ENCODE measurements at places on chromosomes 2 and 18.

GRCh38 chr2:186637497-186637800, 47.6 kb downstream of the ITGAV start:
- no peaks in the 10 kb centered on the region for H3K27me3 ChIP-seq
- H3K4me1 ChIP-seq, result no peaks in the 10 kb centered on the region
- H3K27ac ChIP-seq, result no peak overlapping the region
- H3K4me3 ChIP-seq, result no peak overlapping the region
- no peak for DNase-seq

- H3K4me1 ChIP-seq, result peaks cover 36% of the 10 kb centered on the region
- H3K27me3 ChIP-seq, result no peaks in the 10 kb centered on the region
- H3K36me3 ChIP-seq, result peaks cover 6% of the 10 kb centered on the region
- H3K4me3 ChIP-seq, result peak overlapping the region; percentile 82
- no peak for DNase-seq
These were observed 582 bp downstream of the RIOK3 start for GRCh38 chr18:23453680-23454058.

- H3K27ac ChIP-seq, result no peak overlapping the region
- no peaks in the 10 kb centered on the region for H3K27me3 ChIP-seq
- no peaks in the 10 kb centered on the region for H3K36me3 ChIP-seq
- H3K4me1 ChIP-seq, result peaks cover 12% of the 10 kb centered on the region
These were observed 92.9 kb downstream of the FMNL2 start for GRCh38 chr2:152427902-152428301.

GRCh38 chr2:42905341-42906110, 113.1 kb upstream of the HAAO start:
- H3K27me3 ChIP-seq, result no peaks in the 10 kb centered on the region
- H3K4me1 ChIP-seq, result peaks cover 77% of the 10 kb centered on the region
- H3K27ac ChIP-seq, result peak overlapping the region; percentile 87
- no peaks in the 10 kb centered on the region for H3K36me3 ChIP-seq

- no peak overlapping the region for H3K27ac ChIP-seq
- no peak for DNase-seq
- H3K36me3 ChIP-seq, result no peaks in the 10 kb centered on the region
- H3K27me3 ChIP-seq, result peaks cover 3% of the 10 kb centered on the region
- H3K4me1 ChIP-seq, result no peaks in the 10 kb centered on the region
These were observed 138.2 kb upstream of the PXDN start for GRCh38 chr2:1882471-1882870.

DNA sequence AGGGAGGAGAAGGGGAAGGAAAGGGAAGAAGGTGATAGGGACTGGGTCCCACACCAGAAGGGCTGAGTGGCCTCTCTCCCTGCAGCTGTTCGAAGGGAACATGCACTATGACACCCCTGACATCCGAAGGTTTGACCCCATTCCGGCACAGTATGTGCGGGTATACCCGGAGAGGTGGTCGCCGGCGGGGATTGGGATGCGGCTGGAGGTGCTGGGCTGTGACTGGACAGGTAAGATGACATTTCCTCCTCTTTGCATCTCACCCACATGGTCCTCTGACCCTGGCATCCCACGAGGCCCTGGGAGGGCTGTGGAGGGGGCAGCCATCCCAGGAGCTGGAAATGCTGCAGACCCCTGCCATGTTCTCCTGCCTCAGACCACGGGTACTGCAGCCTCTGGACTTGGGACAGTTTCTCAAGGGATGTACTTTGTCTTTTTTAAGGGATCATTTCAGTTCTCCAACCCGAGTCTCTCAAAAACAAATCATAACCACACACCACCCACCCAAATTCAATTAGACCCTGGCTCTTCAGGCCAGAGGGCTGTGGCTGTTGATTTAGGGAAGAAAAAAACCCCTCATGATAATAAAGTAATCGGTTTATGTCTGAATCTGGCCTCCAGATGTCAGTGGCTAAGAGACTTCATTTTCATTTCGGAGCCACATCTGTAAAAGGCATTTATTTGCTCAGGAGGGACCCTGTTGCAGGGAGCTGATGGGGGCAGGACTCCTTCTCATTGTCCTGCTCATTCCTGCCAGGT, 63.5 kb downstream of the NRP2 start:
- H3K4me3 ChIP-seq, result no peak overlapping the region
- no peak for DNase-seq
- H3K4me1 ChIP-seq, result no peaks in the 10 kb centered on the region
- no peaks in the 10 kb centered on the region for H3K27me3 ChIP-seq

DNA sequence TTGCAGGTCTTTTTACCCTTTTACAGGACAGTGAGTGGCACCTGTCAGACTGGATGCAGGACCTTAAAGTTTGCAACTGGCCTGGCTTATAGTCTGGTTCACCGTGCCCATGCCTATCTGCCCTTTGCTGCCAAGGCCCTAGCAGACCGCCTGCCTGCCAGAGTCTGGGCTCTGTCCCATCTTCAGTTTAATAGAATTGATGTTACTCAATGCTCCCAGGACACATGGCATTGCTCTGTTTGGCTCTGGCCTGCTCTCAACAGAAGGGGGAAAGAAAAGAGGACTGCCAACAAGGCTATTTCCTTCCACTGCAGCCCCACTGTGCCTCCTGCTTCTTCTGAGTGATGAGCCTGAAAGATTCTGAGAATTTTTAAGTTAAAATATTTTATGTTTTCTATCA, 25.6 kb upstream of the TMEM178A start:
- H3K4me3 ChIP-seq, result no peak overlapping the region
- no peak overlapping the region for H3K27ac ChIP-seq
- H3K4me1 ChIP-seq, result peaks cover 9% of the 10 kb centered on the region
- H3K36me3 ChIP-seq, result no peaks in the 10 kb centered on the region
- DNase-seq, result no peak

DNA sequence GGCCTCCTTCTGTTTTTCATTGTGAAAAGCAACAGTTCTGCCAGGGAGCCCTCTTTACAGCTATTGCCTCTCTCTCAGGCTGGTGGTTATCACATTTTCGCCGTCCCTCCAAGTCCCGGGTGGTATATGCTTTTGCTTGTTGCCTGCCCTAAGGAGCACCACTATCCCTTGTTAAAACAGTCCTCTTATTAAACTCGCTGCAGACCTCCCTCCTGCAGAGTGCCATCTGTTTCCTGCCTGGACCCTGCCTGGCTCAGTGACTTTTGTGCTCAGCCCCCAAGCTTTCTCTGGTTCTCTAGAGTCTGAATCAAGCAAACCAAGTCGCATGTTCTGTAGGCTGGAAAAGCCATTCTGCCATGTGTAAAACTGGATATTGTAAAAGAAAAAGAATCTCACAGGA, 72.1 kb upstream of the FHL2 start:
- no peak overlapping the region for H3K4me3 ChIP-seq
- no peak for DNase-seq
- no peaks in the 10 kb centered on the region for H3K36me3 ChIP-seq
- H3K4me1 ChIP-seq, result no peaks in the 10 kb centered on the region

GRCh38 chr2:70673041-70673647, 94.9 kb downstream of the ADD2 start:
- no peak for DNase-seq
- no peaks in the 10 kb centered on the region for H3K36me3 ChIP-seq
- no peaks in the 10 kb centered on the region for H3K4me1 ChIP-seq
- H3K4me3 ChIP-seq, result no peak overlapping the region
- no peak overlapping the region for H3K27ac ChIP-seq

DNA sequence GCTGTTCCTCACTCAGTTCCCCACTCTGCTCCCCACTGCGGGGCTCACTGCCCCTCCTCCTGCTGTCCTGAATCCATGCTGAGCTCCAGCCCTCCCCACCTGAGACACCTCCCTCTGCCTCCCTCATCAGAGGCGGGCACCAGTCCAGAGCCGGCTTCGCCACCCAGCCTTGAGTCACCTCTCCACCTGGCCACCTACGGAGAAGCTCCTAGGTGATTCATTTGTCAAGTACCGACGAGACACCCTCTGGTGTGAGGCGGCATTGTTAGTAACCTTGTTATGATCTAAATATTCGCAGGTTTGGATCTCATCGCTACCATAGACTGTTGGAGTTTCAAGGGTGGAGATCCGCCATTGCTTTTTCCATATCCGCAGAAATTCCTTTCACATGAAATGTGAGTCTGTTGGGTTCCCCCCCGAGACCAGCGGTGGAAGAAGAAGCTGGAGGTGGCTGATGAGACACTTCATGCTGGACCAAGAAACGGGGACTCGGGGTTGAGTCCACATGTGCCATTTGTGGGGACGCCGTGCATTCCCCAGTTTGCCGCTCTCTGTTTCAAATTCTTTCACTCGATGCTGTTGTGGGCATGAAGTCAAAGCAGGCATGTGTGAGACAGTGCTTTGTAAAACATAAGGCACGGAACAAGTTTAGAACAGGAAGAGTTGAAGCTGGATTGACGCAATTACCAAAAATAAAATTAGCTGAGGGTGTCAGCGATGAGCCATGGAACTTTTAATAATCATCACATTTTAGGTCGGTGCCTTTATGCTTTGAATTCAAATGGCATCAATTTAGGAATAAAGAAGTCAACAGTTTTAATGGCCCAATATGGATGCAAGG, 259.8 kb upstream of the HDAC4 start:
- no peaks in the 10 kb centered on the region for H3K36me3 ChIP-seq
- H3K27me3 ChIP-seq, result no peaks in the 10 kb centered on the region
- peak; percentile 60 for DNase-seq
- no peak overlapping the region for H3K4me3 ChIP-seq
- H3K27ac ChIP-seq, result no peak overlapping the region
- no peaks in the 10 kb centered on the region for H3K4me1 ChIP-seq

DNA sequence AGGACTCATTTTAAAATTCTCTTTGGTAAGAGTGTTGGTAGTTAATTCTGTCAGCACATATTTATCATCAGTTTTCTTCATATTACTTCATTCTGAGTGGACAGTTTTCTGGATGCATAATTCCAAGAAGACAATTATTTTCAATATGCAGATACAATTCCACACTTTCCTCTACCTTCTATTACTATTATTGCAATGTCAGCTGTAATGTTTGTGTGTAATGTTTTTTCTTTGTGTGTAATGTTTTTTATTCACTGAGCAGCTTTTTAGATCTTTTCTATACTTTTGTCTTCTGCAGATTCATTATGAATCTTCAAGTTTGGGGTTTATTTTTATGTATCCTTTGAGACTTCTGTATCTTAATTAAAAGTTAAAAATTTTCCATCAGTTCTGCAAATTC, 264.0 kb upstream of the VRK2 start:
- H3K36me3 ChIP-seq, result no peaks in the 10 kb centered on the region
- no peaks in the 10 kb centered on the region for H3K4me1 ChIP-seq
- no peak overlapping the region for H3K4me3 ChIP-seq

- H3K4me1 ChIP-seq, result peaks cover 3% of the 10 kb centered on the region
- H3K36me3 ChIP-seq, result no peaks in the 10 kb centered on the region
- no peak overlapping the region for H3K4me3 ChIP-seq
These were observed 26.2 kb downstream of the PTPRM start for GRCh38 chr18:7593218-7593819.

DNA sequence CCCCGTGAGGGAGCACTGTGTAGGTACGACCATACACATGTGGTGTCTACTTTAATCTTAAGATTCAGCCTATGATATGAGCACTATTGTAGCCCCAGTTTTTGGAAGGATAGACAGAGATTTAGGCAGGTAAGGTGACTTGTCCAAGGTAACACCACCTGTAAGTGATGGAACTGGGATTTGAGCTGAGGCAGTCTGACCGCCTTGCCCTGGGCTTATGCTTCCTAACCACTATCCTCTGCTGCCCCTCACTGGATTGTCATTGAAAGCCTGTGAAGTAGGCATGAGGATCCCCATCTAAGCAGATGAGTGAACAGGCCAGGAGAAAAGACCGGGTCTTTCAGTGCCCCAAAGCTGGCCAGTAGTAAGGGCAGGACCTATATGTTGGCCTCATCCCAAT, 343.8 kb downstream of the CYRIA start:
- no peak for DNase-seq
- H3K27ac ChIP-seq, result no peak overlapping the region
- H3K27me3 ChIP-seq, result peaks cover 3% of the 10 kb centered on the region
- H3K36me3 ChIP-seq, result no peaks in the 10 kb centered on the region
- H3K4me3 ChIP-seq, result no peak overlapping the region

DNA sequence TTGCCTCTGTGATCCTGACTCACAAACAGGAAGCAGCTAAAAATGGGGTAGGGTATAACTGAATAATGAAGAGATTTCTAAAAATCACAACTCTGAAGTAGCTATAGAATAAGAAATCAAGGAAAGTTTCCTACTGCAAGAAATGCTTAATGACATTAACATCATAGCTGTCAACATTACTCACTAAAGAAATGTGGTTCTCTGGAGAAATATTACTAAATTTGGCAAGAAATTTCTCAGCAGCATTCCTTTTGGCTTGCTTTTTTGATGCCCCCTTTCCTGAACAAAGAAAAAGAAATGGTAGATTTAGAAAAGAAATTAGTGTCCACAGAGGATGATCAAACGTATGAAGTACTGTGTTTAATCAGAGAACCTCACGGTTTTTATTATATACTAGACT, 9.5 kb downstream of the PRKRA start:
- H3K27me3 ChIP-seq, result no peaks in the 10 kb centered on the region
- no peaks in the 10 kb centered on the region for H3K4me1 ChIP-seq
- no peak for DNase-seq
- no peak overlapping the region for H3K27ac ChIP-seq
- H3K4me3 ChIP-seq, result no peak overlapping the region
- H3K36me3 ChIP-seq, result peaks cover 79% of the 10 kb centered on the region

DNA sequence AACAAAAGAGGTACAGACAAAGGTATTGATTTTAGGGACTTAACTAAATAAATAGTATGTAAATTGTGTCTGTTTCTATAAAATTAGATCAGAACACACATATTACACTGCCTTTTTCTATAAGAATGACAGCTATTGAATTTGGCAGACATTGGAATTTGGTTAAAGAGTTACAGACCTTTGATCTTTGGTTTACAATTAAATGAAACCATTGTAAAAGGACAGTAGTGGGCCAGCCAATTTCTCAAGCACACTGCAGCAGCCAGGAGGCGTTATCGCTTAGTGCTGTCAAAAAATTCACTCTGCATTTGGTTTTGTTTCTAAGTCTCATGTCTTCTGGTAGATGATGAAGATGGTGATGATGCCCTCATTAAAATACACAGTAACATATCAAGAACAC, 175.9 kb downstream of the NR4A2 start:
- H3K27me3 ChIP-seq, result no peaks in the 10 kb centered on the region
- no peak for DNase-seq
- H3K4me1 ChIP-seq, result no peaks in the 10 kb centered on the region

DNA sequence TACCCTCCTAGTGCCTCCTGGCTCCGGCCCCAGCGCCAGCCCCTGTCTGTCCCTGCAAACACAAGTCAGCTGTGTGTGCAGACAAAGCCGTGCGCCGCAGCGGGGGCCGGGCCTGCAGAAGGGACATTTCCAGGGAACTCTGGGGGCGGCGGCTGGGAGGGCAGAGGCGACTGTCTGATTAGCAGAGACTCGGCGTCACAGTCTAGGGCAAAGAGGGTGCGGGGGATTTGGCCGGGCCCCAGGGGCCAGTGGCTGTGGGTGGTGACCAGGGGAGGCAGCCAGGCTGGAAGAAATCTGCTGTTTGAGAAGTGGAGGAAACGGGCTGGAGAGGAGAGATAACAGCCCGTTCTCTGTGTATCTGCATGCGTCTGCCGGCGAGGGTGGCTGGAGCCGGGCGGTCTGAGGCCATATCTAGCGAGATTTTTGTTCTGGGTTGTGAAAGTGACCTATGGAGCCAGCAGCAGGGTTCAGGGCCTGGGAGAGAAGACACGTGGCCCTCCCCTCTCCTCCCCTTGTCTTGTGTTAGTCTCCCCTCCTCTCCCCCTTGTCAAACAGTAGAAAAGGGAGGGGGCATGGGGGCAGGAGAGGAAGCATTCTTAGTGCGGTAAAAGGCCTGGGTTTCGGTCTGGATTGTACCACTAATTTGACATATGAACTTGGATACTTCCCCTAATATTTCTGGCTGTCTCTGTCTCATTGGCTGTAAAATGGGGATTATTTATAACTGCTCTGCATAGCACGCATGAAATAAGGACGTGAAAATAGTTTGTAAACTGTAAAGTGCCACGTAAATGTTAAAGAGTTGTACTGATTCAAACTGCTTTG, 169.4 kb downstream of the SMAD7 start:
- H3K4me3 ChIP-seq, result peak overlapping the region; percentile 26
- no peaks in the 10 kb centered on the region for H3K27me3 ChIP-seq
- H3K4me1 ChIP-seq, result peaks cover 90% of the 10 kb centered on the region
- H3K36me3 ChIP-seq, result peaks cover 2% of the 10 kb centered on the region
- H3K27ac ChIP-seq, result peak overlapping the region; percentile 81
